ENCODE measurements at places on chromosomes 13 and 19.

DNA sequence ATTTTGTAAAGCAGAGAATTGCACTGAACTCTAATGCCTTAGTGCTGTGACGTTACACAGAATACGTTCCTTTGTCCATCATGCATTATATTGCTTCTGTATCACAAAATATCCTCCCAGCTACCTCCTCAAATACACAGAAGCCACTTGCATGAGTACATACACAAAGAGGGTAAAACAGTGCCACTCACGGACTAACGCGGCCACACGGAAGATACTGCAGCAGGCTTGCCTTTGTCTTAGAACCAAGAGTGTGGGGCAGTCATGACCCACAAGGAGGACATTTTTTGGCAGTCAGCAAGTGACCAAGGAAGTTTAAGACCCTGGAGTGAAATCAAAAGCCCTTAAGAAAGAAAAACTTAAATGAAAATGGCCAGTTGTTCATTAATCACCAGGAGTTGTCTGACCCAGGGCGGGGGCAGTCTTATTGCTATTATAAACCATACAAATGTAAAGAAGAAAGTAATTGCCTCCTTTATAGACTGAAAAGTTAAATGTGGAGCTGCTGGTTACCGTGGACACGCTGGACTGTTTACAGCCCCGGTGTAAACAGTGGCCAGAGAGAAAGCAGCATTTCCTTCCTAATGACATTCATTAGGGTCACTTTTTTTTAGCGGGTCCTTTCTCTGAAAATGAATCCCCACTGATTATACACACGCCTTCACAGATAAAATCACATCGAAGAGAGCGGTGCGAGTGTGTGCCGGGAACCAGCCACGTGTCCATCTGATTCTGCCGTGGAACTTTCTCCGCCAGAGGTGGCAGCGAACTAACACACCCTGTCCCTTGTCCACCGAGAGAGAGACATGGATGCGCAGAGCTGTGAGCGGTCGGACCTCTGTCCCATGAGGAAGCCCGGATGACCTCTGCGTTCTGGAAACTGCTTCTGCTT, 66.8 kb downstream of the SOX1 start:
- no peak for DNase-seq

- DNase-seq, result no peak
Measured at GRCh38 chr19:28864024-28864503, 348.9 kb downstream of the UQCRFS1 start.

- DNase-seq, result no peak
Measured at GRCh38 chr13:100362781-100363180, 225.8 kb downstream of the GGACT start.

- no peak for DNase-seq
Measured at GRCh38 chr13:40429706-40430545, 236.5 kb downstream of the FOXO1 start.

DNA sequence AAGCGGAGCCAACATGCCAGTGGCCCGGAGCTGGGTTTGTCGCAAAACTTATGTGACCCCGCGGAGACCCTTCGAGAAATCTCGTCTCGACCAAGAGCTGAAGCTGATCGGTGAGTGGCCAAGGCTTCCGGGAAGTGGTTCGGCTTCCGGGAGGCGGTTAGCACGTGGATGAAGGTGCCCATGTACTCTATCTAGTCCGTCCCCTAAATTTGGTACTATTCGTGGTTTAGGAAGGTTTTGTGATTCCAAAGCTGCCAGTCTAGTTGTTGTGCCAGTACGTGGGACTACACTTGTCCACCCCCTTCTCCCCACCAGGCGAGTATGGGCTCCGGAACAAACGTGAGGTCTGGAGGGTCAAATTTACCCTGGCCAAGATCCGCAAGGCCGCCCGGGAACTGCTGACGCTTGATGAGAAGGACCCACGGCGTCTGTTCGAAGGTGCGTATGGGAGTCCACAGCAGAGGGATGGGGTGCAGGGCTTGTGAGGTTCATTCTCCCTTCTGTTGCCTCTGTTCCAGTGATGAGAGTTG, 579 bp downstream of the RPS9 start:
- DNase-seq, result no peak

DNA sequence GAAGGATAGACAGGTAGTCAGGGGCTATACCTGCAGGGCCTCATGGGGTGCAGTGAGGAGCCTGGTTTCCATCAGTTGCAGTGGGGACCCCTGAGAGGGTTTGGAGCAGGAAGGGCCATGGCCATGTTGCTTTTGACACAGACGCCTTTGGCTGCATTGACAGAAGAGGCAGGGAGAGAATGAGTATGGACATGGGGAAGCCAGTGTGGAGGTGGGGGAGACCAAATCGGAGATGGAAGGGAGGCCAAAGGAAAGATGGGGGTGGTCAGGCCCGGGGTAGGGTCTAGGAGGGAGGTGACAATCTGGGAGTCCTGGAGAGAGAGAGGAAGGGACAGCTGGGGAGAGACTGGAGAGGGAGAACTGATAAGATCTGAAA, 1.3 kb downstream of the HSD11B1L start:
- no peak for DNase-seq

GRCh38 chr13:77868717-77869116, 49.9 kb downstream of the EDNRB start:
- DNase-seq, result no peak

DNA sequence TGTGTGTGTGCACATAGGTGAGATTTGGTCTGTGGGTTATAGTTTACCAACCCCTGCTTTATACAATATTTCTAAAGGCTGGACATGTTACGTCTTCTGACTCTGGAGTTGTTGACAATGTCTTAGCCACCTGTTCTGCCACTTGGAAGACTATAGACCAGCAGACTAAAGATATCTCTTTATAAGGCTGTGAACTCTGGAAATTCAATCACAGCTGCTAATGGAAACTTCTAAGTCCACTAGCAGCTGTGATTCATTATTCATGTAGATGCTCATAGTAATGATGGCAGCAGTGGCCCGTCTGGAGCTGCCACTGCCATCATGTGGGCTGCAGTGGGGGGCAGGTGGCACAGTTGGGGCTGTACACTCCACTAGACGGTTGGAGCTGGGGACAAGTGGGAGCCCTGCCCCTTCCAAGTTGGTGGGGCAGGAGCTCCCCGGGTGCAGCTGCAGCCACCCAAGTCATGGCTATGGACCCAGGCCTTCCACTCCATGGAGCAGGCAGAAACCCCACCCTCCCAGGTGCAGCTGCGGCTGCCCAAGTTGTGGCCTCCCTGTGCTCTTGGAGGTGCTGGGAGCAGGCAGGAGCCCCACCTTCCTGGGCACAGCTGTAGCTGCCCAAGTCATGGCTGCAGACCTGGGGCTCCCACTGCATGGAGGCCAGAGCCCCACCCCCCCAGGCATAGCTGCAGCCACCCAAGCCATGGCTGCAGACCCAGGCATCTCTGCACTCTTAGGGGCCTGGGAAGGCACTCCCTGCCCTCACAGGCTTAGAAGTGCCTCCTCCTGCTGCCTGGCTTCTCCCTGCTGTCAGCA, 8.8 kb downstream of the IGFL4 start:
- DNase-seq, result no peak

DNA sequence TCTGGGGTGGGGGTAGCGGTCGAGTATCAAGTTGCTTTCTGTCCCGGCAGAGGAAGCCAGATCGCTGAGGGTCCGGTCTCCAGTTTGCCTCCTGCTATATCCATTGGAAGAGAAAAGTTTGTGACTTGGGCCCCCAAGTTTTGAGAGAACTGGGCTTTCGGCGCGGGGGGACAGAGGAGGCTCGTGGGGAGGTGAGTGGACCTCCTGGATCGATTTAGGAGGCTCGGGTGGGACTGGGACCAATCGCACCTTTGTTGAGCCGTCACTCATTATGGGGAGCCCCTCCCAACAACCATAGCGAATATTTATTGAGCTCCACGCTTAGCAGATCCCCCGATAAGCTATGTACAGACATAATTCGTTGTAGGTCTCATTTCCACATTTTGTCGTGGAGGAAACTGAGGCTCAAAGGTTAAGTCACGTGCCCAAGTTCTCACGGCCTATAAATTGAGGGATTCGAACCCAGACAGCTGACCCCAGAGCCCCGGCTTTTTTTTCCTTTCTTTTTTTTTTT, 909 bp downstream of the RFXANK start:
- DNase-seq, result no peak

GRCh38 chr13:42495751-42496150, 78.2 kb upstream of the TNFSF11 start:
- DNase-seq, result peak; percentile 45

GRCh38 chr13:94660695-94661326, 51.5 kb downstream of the SOX21 start:
- DNase-seq, result peak; percentile 54
